ENCODE measurements at places on chromosomes 2 and 18. TPM values are rescaled to one million over a fixed set of nuclear protein-coding genes. Genes with fewer than 3 reads are reported as not detected.
A peak's percentile ranks its signal among the peaks of the same experiment; 100 is the strongest.

GRCh38 chr2:143690235-143690634 is 561.0 kb downstream of the ARHGAP15 start:
- no peak for DNase-seq

DNA sequence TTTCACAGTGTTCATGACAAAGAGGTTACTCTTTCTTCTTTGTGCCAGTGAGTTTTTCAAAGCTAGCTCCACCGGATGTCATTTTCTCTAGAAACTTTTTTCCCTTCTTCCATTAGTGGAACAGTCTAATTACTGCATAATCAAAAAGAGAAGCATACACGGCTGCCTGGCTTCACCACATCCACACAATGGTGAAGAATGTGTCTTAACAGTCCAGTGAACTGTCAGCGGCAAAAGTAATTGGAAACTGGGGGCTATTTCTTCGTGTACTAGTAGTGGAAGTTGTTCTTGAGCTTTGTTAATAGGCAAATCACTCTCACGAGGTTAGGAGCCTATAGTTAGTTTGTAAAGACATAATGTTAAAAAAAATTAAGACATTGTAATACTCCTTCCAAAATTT is 32.9 kb upstream of the PIK3C3 start:
- DNase-seq, result no peak

DNA sequence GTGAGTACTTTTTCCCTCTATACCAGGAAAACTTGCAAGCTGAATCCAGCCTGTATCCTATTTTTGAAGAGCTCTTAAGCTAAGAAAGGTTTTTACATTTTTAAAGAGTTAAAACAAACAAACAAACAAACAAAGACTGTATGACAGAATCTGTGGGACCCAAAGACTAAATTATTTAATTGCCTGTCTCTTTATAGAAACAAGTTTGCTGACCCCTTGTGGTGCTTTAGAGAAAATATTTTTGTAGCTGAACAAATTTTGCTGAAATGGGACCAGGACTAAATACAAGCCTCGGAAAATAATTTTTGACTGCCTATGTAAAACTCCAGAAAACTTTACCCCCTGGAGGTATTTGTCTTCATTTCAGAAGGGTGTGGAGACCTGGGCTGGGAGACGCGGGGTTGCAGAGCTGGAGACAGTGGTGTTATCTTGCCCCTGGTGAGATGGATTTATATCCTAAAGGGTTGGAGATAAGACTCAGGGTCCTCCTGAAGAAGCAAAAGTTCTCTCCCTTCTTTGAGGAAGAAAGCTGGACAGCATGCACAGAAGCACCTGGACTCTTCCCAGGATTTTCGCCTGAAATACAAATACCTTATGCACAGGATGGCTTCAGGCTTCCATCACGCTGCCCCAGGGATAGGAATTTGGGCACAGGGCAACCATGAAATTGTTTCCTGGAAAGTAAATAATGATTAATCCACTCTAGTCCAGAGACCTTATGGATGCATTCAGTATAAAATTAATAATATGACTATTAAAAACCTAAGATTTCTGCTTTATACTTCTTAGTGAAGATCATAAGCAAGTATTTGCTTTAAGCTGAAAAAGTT is 54.3 kb downstream of the TMX3 start:
- peak; percentile 74 for DNase-seq

DNA sequence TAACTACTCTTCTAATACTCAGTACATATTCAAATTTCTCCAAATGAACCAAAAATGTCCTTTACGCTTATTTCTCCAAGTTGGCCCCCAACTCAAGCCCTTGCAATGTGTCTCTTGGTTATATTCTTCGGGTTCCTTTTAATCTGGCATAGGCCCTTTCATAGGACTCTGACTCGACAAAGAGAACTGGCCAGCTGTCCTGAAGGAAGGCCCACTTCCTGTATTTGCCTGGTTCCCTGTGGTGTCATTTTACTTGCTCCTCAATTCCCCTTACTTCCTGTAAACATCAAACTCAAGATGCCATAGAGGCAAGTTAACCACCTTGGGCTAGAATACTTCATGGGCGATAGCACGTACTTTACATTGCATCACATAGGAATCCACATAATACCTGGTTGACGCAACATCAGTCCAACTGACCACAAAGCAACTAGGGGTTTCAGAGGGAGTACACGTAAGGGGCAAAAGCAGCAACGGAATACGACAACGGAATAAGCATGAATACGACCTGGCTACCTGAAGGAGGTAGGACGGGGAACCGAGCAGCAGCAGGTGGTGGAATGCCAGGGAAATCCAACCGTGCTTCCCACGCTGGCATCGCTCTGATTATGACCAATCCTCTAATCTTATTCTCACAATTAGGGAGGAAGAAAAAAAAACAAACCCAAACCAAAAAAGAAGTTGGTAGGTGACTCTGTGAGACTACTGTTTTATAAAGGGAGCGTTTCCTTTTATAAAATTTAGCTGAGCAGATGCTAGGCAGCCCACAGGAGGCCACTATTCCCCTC is 823 bp upstream of the GORASP2 start:
- DNase-seq, result no peak

DNA sequence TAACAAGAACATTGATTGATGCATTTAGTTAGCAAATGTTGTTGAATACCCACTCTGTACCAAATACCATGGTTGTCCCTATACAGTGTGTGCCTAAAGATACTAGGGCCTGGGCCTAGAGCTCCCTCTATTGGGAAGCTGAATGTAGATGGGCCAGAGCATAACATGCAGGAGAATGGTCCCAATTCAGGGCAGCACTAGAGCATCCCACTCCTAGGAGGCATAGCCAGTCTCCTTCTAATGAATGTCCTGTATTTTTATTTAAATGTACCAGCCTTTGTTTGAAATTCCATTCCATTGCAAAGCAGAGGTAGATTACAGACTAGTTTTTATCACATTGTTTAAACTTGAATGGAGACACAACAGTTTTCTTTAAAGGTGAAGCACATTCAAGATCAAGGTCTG is 90.6 kb downstream of the FEZ2 start:
- peak; percentile 83 for DNase-seq

DNA sequence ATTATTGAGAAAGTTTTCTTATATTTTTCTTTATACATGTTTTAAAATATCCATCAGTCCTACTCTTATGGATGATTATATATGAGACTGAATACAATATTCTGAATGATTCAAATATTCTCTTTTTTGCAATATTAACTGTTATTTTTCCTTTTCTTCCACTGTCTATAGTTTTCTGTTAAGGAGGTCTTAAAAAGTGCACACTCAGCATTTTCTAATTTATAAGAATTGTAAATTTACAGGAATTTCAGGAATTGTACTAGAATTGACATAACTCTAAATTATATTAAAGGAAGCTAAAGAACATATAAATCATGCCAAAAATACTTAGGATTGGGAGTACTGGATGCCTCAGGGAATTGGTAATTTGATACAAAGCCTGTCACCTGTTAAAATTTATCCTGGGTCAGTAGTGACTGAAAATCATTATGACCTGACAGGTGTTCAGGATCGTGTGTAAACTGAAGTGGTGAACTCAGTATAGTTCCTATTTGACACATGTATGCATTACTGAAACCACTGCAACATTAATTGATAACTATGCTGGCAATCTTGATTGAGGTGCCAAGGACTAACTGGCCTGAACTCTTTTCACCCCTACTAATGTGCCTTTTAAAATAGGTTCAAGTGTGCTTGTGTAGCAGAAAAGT is 30.4 kb downstream of the MSTN start:
- DNase-seq, result peak; percentile 43

GRCh38 chr2:230870544-230871360 is 6.0 kb downstream of the ITM2C start:
- peak; percentile 69 for DNase-seq

GRCh38 chr18:12838178-12838634 is 45.8 kb downstream of the PTPN2 start:
- no peak for DNase-seq

DNA sequence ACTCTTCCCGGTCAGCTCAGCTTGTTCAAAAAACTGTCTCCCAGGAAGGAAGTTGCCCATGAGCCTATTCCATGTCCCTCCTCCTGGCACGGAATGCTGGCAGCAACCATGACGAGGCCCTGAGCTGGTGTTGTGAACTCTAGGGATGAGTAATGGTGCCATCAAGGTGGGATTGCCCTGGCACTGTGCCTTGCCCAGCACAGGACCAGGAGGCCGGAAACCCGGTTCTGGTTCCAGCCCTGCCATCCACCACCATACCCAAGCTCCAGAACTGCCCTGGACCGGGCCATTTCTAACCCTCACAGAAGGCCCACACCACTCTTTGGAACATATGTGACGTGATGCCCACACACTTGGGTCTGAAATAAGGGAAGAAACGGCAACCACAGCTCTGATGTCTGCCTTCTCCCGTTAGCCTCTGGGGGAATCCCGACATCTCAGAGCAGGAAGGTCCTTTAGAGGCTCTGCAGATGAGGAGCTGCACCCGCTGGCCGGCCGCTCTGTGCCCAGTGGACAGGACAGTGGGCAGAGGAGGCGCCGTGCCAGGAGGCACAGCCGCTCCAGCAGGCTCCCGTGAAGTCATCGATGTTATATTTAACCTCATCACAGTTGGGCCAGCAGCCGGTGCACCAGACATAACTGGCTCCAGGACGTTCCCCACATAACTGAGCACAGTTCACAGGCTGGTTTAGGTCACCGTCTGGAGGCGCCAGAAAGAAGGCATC is 462.1 kb upstream of the ID2 start:
- peak; percentile 78 for DNase-seq

- DNase-seq, result peak; percentile 24
Measured at GRCh38 chr18:24630346-24630880, 170.0 kb downstream of the HRH4 start.

GRCh38 chr2:105488285-105488684 is 89.4 kb upstream of the FHL2 start:
- peak; percentile 69 for DNase-seq

- no peak for DNase-seq
Measured at GRCh38 chr2:213232649-213233437, 51.4 kb upstream of the SPAG16 start.

DNA sequence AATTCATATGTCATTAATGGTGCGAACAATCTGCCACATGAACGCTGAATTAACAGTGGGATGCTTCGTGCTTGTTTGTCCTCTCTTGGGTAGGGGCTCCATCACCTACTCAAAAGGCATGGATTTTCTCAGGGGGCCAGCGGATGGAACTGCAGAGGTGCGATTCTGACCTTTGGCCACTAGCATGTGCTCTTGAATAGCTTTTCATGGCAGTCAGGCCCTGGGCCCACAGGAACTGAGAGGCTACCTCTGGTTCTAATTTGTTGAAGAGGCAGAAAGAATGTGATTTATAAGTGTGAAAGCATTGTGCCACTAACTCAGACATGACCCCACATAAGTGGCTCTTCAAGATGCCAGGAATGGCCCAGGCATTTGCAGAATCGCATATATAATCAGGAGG is 283.2 kb downstream of the INSIG2 start:
- peak; percentile 47 for DNase-seq

DNA sequence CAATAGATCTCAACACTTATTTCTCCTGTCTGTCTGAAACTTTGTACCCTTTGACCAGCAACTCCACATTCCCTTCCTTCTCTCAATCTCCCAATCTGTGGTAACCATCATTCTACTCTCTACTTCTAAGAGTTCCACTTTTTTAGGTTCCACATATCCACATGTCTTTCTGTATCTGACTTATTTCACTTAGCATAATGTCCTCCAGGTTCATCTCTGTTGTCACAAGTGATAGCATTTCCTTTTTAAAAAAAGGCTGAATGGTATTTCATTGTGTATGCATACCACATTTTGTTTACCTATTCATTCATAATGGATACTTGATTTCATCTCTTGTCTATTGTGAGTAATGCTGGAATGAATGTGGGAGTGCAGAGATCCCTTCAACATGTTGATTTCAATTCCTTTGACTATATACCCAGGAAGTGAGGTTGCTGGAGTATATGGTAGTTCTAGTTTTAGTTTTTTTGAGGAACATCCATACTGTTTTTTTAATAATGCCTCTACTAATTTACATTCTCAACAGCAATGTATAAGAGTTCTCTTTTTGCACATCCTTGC is 18.8 kb upstream of the MMADHC start:
- DNase-seq, result no peak

GRCh38 chr2:45199973-45200372 is 190.7 kb upstream of the SIX2 start:
- peak; percentile 88 for DNase-seq

GRCh38 chr2:145744541-145745386 is 1224.8 kb upstream of the ZEB2 start:
- no peak for DNase-seq

DNA sequence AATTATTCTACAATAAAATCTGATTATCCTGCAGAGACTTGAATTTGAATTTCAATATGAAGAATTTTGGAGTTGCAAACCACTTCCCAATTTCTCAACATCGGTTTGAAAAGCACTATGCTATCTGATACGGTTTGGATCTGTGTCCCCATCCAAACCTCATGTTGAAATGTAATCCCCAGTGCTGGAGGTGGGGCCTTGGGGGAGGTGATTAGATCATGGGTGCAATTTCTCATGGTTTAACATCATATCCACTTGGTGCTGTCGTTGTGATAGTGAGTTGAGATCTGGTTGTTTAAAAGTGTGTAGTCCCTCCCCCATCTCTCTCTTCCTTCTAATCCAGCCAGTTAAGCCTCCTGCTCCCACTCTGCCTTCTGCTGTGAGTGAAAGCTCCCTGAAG is 205.7 kb downstream of the NBAS start:
- no peak for DNase-seq

- no peak for DNase-seq
Measured at GRCh38 chr2:118954297-118955060, 12.5 kb downstream of the MARCO start.

GRCh38 chr2:215683295-215683694 is 247.4 kb upstream of the FN1 start:
- DNase-seq, result no peak

GRCh38 chr2:156883804-156884203 is 373.7 kb upstream of the GALNT5 start:
- DNase-seq, result no peak

- no peak for DNase-seq
Measured at GRCh38 chr2:69134306-69134945, 121.4 kb downstream of the ANTXR1 start.

GRCh38 chr2:99072551-99072950 is 69.0 kb upstream of the C2orf15 start:
- no peak for DNase-seq

IL1A gene
- total RNA-seq, result not detected

MEIS1 gene
- total RNA-seq, result 72.7 TPM

SPRED2 gene
- 25.8 TPM for total RNA-seq

CRYBA2 gene
- total RNA-seq, result not detected

C2orf81 gene
- total RNA-seq, result 1.0 TPM

AKAIN1 gene
- not detected for total RNA-seq

DLGAP1 gene
- total RNA-seq, result 4.4 TPM

CIDEA gene
- total RNA-seq, result not detected

AGXT gene
- not detected for total RNA-seq

MERTK gene
- 6.3 TPM for total RNA-seq

STPG4 gene
- not detected for total RNA-seq

C2orf78 gene
- total RNA-seq, result not detected

BUB1 gene
- total RNA-seq, result 18.2 TPM

EGR4 gene
- not detected for total RNA-seq

Data from tongue (tissue), 3 donors.